ENCODE measurements at places on chromosomes 2 and 18. TPM values are rescaled to one million over a fixed set of nuclear protein-coding genes. Genes with fewer than 3 reads are reported as not detected.

DNA sequence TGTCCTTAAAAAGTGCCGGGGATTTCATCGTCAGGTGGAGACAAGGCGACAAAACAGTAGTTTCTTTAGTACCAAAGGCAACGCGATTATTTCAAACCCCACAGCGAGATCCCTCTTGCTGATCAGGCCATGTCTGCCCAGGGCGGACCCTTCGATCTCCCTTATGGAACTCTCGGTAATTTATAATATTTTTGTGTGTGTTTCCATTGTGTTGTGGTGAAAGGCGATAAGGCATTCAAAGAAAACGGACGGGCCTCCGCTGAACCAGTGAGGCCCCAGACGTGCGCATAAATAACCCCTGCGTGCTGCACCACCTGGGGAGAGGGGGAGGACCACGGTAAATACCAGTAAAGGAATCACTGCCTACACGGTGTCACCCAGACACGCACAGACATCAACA is 1.4 kb upstream of the GAD1 start:
- DNase-seq = no peak
- H3K27me3 ChIP-seq = peaks cover 76% of the 10 kb centered on the region
- H3K4me3 ChIP-seq = peak overlapping the region; percentile 55

DNA sequence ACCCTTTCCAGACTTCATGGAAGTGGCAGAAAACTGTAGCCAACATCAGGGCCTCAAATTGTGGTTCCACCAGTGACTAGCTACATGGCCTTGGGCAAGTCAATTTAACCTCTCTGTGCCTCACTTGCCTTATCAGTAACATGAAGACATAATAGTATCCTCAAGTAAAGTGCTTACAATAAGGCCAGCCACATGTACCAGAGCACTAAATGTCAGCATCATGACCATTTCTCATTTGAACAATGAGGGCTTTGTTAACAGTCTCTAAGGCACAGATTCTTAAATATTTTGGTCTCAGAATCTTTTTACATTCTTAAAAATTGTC is 5.8 kb upstream of the KCMF1 start:
- H3K27me3 ChIP-seq = no peaks in the 10 kb centered on the region
- H3K27ac ChIP-seq = no peak overlapping the region
- no peak for DNase-seq
- H3K4me1 ChIP-seq = peaks cover 23% of the 10 kb centered on the region

The KCNIP3 gene
- 12.7 TPM for total RNA-seq

GRCh38 chr18:44181951-44182747 is 498.5 kb upstream of the SETBP1 start:
- no peak overlapping the region for H3K4me3 ChIP-seq
- no peaks in the 10 kb centered on the region for H3K36me3 ChIP-seq
- no peak for DNase-seq
- H3K4me1 ChIP-seq = no peaks in the 10 kb centered on the region

GRCh38 chr2:57160976-57161375 is 885.6 kb upstream of the VRK2 start:
- H3K27me3 ChIP-seq = no peaks in the 10 kb centered on the region
- DNase-seq = no peak
- no peaks in the 10 kb centered on the region for H3K4me1 ChIP-seq
- H3K4me3 ChIP-seq = no peak overlapping the region
